CD4-positive, alpha-beta memory T cell (primary cell): ENCODE measurements at places on chromosomes 16 and 17. TPM values are rescaled to one million over a fixed set of nuclear protein-coding genes. Genes with fewer than 3 reads are reported as not detected.

UBB gene
- polyA plus RNA-seq: 1,629 TPM

SCNN1B gene
- polyA plus RNA-seq: not detected

SPN gene
- polyA plus RNA-seq: 208 TPM

XAF1 gene
- 8.0 TPM for polyA plus RNA-seq

SDK2 gene
- not detected for polyA plus RNA-seq

ZNRF1 gene
- polyA plus RNA-seq: 3.4 TPM

GPR179 gene
- not detected for polyA plus RNA-seq

STARD3 gene
- 42.2 TPM for polyA plus RNA-seq

TP53TG3C gene
- polyA plus RNA-seq: not detected

SEPTIN1 gene
- polyA plus RNA-seq: 212 TPM

STH gene
- not detected for polyA plus RNA-seq

TEKT3 gene
- not detected for polyA plus RNA-seq

KCNJ18 gene
- not detected for polyA plus RNA-seq

CAPNS2 gene
- not detected for polyA plus RNA-seq

NLRC3 gene
- 13.1 TPM for polyA plus RNA-seq

DNA sequence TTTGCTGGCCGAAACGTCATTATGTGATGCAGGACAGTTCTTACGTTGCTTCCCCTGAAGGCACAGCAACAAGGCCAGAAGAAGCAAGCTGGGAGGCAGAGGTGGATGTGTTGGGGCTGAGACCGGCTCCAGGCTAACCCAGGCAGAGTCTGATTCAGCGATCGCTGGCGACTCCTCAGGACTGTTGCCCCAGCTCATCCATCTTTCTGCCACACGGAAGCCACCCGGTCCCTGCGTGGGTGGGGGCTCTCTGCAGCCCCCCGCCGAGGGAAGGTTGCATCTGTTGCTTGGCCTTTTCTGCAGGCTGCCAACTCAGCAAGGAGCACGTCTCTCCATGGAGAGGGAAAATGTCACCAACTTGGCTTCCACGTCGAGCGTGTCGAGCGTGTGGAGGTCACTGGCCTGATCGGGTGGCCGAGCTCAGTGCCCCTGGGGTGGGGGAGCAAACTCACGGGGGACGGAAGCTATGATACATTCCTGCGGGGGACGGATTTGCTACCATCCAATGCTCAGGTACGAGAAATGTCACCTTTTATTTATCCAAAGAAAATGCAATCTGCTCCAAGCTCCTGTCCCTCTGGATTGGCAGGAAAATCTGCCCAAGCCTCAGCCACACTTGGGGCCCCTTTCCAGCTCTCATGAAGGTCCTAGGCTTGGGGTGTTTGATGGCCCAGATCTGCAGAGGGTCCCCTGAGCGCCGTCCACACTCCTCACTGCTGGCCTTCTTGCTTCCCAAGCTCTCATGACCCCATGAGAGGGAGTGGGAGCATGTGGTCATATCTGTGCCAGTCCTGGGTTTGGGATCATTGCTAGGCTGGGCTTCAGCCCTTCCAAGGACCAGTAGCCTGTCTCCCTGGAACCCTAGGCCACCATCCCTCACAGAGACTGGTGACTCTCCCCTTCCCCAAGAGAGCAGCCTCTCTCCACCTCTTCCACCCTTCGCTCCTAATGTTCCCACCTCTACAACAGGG, 69.4 kb downstream of the RPH3AL start:
- no peaks in the 10 kb centered on the region for H3K4me1 ChIP-seq
- H3K4me3 ChIP-seq: no peak overlapping the region
- DNase-seq: no peak

- no peaks in the 10 kb centered on the region for H3K36me3 ChIP-seq
- DNase-seq: no peak
- no peaks in the 10 kb centered on the region for H3K4me1 ChIP-seq
- no peaks in the 10 kb centered on the region for H3K27me3 ChIP-seq
- H3K27ac ChIP-seq: no peak overlapping the region
Measured at GRCh38 chr17:54727624-54728023, 173.0 kb upstream of the TOM1L1 start.

- peaks cover 12% of the 10 kb centered on the region for H3K4me1 ChIP-seq
- H3K27ac ChIP-seq: peak overlapping the region; percentile 82
- H3K27me3 ChIP-seq: no peaks in the 10 kb centered on the region
- peak; percentile 58 for DNase-seq
Measured at GRCh38 chr17:36533935-36534839, 481 bp downstream of the MYO19 start.

DNA sequence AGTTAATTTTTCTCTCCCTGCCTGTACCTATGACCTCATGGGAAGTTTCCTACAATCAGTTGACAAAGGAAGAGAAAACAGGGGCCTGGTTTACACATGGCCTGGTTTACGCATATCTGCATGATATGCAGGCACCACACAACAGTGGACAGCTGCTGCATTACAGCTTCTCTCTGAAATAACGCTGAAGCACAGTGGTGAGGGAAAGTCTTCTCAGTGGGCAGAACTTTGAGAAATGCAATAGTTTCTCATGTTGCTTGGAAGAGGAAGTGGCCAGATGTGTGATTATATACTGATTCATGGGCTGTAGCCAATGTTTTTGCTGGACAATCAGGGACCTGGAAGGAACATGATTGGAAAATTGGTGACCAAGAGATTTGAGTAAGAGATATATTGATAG, 324.1 kb upstream of the GOT2 start:
- DNase-seq: no peak
- H3K27me3 ChIP-seq: no peaks in the 10 kb centered on the region
- no peak overlapping the region for H3K4me3 ChIP-seq
- no peaks in the 10 kb centered on the region for H3K4me1 ChIP-seq

DNA sequence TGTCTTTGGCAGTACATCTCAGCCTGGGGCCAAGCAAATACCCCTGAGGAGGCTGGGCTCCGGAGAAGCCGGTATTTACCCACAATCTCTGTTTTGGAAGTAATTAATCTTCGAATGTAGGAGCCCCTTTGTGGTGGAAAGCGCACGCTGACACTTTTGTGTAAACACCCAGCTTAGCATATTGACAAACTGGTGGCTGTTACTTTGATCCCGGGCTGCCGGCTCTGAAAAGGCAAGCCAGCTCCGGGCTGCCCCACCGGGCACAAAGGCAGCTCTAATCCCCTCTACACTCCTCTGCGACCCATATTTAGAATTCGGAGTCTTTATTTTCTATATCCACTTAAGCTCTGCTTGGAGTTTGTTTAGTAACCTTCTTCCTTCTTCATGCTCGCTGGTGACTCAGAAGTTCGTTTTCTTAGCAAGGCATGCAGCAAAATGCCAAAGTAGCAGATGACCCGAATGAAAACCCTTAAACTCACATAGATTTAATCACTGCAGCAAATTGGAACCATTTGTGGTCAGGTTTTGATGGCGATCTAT, 144.0 kb upstream of the IRX3 start:
- H3K27me3 ChIP-seq: peaks cover 10% of the 10 kb centered on the region
- no peak overlapping the region for H3K4me3 ChIP-seq
- no peak overlapping the region for H3K27ac ChIP-seq
- no peaks in the 10 kb centered on the region for H3K36me3 ChIP-seq

GRCh38 chr16:4837733-4838501, 9.2 kb downstream of the GLYR1 start:
- H3K27me3 ChIP-seq: no peaks in the 10 kb centered on the region
- H3K36me3 ChIP-seq: peaks cover 59% of the 10 kb centered on the region
- peaks cover 11% of the 10 kb centered on the region for H3K4me1 ChIP-seq
- no peak overlapping the region for H3K4me3 ChIP-seq
- no peak for DNase-seq

DNA sequence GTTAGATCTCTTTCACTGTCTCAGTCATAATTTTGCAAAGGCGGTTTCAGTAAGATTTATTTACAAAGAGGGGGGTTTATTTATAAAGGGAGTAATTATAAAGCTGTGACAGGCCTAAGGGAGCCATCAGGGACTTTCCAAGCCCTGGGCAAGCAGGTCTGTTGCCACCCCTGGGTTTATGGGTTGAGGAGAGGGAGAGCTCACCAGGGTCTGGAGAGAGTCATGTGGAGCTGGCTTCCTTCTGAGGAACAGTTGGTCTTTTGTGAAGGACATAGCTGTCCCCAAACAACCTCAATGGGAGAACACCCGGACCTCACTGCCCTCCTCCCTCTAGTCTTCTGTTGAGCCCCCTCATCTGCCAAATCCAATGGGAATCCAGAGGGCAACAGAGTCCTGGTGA, 9.8 kb downstream of the ITGAM start:
- no peaks in the 10 kb centered on the region for H3K36me3 ChIP-seq
- H3K27me3 ChIP-seq: no peaks in the 10 kb centered on the region
- peaks cover 15% of the 10 kb centered on the region for H3K4me1 ChIP-seq
- H3K27ac ChIP-seq: no peak overlapping the region

- H3K4me1 ChIP-seq: peaks cover 16% of the 10 kb centered on the region
- H3K4me3 ChIP-seq: no peak overlapping the region
- no peak overlapping the region for H3K27ac ChIP-seq
- no peaks in the 10 kb centered on the region for H3K27me3 ChIP-seq
- peaks cover 10% of the 10 kb centered on the region for H3K36me3 ChIP-seq
Measured at GRCh38 chr16:5030251-5030870, 3.4 kb downstream of the NAGPA start.

DNA sequence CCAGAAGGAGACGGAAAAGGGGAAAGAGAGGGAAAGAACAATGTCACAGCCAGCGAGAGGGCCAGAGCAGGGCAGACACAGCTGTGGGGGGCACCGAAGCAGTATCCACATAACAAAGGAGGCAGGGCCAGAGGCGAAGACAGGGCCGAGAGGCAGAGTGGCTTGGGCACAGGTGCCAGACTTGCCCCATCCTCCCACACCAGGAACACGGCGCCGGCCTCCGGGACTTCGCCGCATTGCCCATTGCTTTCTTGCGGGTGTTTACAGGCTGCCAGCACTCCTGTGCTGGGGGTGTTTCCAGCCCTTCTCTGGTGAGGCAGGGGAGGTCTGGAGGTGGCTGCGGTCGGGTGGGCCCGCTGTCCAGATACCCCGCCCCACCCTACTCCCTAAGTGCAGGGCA, 78.0 kb downstream of the ENGASE start:
- H3K4me1 ChIP-seq: no peaks in the 10 kb centered on the region
- H3K27me3 ChIP-seq: no peaks in the 10 kb centered on the region
- no peak for DNase-seq
- no peak overlapping the region for H3K4me3 ChIP-seq

DNA sequence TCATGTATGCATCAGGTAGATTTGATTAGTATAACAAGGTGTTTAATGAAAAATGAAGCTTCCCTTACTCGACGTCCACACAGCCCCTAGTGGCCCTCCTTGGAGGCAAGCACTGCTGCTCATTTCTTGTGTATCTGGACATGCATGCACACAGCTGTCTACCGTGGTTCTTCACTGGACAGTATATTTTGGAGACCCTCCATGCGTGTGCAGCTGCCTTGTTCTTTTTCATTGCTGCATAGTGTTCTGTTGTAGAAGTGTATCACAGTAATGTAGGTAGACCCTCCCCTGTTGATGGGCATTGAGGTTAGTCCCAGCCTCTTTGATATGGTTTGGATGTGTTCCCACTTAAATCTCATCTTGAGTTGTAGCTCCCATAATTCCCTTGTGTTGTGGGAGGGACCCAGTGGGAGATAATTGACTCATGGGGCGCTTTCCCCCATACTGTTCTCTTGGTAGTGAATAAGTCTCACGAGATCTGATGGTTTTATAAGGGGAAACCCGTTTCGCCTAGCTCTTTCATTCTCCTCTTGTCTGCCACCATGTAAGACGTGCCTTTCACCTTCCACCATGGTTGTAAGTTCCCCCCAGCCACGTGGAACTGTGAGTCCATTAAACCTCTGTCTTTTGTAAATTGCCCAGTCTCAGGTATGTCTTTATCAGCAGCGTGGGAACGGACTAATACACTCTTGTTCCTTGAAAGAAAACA, 6.3 kb downstream of the CMIP start:
- H3K4me1 ChIP-seq: peaks cover 71% of the 10 kb centered on the region
- H3K4me3 ChIP-seq: no peak overlapping the region
- H3K27me3 ChIP-seq: no peaks in the 10 kb centered on the region
- no peak overlapping the region for H3K27ac ChIP-seq
- DNase-seq: no peak
- no peaks in the 10 kb centered on the region for H3K36me3 ChIP-seq

- peak; percentile 7 for DNase-seq
- H3K27ac ChIP-seq: no peak overlapping the region
- H3K4me1 ChIP-seq: peaks cover under 1% of the 10 kb centered on the region
- no peaks in the 10 kb centered on the region for H3K36me3 ChIP-seq
- H3K4me3 ChIP-seq: no peak overlapping the region
- H3K27me3 ChIP-seq: no peaks in the 10 kb centered on the region
Measured at GRCh38 chr16:259226-259625, 16.5 kb downstream of the RGS11 start.

DNA sequence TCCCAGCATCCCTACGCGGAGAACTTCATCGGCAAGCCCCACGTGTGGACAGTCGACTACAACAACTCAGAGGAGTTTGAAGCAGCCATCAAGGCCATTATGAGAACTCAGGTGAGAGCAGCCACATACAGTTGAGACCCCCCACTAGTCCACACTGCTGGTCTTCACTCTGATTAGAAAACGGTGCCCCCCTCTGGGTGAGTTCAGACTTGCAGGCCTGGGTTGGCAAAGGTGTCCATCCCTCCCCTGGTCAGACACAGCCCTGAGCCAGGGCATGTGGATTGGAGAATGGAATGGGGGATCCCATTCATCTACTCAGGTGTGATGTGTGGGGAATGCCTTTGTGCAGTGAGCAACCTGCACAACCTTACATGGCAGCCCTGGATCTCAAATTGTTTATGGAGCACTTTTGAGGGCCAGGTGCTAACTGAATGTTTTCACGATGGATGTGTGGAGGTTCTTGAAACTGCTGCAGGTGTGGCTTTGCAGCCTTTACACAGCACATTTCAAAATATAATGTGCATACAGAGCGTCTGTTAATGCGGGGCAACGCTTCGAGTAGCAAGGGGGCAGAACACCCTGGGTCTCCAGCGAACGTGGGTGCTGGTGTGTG, 72.6 kb downstream of the MGAT5B start:
- no peak for DNase-seq
- H3K4me3 ChIP-seq: no peak overlapping the region
- no peaks in the 10 kb centered on the region for H3K27me3 ChIP-seq
- no peak overlapping the region for H3K27ac ChIP-seq
- no peaks in the 10 kb centered on the region for H3K4me1 ChIP-seq

DNA sequence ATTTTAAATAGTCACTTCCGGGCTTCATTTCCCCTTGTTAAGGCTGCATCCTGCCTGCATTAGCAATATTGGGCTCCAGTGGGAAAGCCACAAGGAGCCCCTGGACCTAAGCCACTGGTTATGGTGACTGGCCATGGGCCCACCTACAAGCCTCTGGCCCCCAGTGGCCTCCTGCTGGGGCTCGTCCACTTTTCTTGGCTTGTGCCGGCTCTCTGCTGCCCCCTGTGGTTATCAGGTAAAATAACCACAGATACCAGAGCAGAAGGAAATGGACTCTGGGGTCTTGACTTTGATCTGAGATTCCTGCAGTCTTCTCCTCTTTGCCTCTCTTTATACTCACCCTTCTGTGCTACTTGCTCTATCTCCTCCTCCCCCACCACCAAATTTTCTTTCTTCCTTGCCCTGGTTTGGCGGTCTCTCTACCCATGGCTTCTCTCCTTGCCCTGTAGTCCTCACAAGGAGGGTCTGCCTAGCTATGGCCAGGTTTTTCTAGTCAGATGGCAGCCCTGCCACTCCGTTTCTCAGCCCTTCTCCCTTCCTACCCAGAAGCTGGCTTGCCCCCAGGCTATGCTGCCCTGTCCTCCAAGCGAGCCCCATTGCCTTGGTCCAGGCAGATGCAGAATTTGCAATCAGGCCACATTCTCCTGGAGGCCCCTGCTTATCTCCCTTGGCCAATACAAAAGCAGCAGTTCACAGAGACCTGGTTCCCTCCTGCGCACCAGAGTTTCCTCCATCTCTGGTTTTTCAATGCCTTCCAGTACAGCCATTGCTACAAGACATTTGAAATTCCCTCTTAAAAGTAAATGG, 82.9 kb upstream of the RCVRN start:
- no peaks in the 10 kb centered on the region for H3K27me3 ChIP-seq
- DNase-seq: no peak
- H3K36me3 ChIP-seq: no peaks in the 10 kb centered on the region
- no peaks in the 10 kb centered on the region for H3K4me1 ChIP-seq
- no peak overlapping the region for H3K4me3 ChIP-seq
- H3K27ac ChIP-seq: no peak overlapping the region
